ENCODE measurements at places on chromosomes 7 and 10.

- DNase-seq = peak; percentile 45
These were observed 240.1 kb downstream of the ELMO1 start for GRCh38 chr7:37208528-37208927.

DNA sequence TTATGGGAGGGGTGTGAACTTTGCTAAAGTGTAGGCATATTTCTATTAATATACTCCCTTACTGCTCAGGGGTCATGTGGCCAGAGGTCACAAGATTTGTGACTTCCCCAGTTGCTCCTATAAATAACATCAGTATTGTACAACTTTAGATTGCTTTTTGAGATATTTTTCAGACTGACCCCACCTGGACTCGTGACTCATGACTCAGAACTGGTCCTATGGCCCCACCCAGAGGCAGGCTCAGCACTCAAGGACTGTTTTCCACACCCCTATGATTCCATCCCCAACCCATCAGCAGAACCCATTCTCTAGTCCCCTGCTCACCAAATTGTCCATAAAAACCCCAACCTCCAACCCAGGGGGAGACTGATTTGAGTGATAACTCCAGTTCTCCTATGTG lies 2.7 kb upstream of the CUL2 start:
- DNase-seq = no peak

DNA sequence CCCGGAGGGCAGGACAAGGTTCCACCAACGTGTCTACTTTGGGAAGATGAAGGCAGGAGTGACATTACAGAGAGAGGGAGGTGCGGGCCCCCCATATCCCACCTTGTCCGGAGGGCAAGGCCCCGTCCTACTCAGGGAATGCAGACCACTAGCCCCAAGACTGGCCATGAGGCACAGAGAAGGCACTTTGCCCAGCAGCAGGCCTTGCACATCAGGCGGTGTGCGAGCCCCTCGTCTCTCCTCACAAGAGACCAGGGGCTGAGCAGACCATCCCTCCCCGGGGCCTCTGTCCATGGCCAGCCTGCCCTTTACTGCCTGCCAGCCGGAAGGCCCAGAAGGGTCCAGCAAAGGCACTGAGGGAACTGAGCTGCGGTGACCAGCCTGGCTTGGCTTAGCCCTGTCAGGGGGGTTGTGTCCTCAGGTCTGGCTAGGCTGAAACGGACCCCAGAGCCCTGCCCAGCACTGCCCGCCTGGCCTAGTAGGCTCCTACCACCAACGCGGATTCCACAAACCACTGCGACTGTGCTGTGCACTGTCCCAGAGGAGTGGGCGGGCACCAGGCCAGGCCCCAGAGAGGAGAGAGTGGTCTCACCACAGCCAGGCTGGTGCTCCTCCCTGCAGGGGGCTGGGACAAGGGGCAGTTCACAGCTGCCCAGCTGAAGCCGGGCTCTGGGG lies 16.7 kb downstream of the CAMK2B start:
- no peak for DNase-seq

GRCh38 chr7:55569269-55569663 lies 3.0 kb downstream of the VOPP1 start:
- DNase-seq = no peak

- DNase-seq = no peak
These were observed 66.8 kb upstream of the CHST15 start for GRCh38 chr10:124160176-124160575.

- no peak for DNase-seq
These were observed 5.6 kb downstream of the PODXL start for GRCh38 chr7:131550846-131551245.

All from CD4-positive, alpha-beta T cell treated with Interleukin-2 at 100 ng/mL for 4 hours (primary cell).